ENCODE measurements at places on chromosomes 2 and 18.

- DNase-seq = no peak
Measured at GRCh38 chr2:222544661-222545060, 111.2 kb downstream of the FARSB start.

DNA sequence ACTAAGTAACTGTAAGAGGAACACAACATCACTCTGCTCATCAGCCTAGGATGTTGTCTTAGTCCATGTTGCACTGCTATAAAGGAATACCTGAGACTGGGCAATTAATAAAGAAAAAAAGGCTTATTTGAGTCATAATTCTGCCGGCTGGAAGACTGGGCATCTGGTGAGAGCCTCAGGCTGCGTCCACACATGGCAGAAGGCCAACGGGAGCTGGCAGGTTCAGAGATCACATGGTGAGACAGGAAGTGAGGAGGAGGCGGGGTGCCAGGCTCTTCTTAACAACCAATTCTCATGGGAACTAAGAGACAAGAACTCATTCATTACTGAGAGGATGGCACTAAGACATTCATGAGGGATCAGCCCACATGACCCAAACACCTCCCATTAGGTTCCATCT is 46.8 kb downstream of the EPG5 start:
- DNase-seq = no peak

DNA sequence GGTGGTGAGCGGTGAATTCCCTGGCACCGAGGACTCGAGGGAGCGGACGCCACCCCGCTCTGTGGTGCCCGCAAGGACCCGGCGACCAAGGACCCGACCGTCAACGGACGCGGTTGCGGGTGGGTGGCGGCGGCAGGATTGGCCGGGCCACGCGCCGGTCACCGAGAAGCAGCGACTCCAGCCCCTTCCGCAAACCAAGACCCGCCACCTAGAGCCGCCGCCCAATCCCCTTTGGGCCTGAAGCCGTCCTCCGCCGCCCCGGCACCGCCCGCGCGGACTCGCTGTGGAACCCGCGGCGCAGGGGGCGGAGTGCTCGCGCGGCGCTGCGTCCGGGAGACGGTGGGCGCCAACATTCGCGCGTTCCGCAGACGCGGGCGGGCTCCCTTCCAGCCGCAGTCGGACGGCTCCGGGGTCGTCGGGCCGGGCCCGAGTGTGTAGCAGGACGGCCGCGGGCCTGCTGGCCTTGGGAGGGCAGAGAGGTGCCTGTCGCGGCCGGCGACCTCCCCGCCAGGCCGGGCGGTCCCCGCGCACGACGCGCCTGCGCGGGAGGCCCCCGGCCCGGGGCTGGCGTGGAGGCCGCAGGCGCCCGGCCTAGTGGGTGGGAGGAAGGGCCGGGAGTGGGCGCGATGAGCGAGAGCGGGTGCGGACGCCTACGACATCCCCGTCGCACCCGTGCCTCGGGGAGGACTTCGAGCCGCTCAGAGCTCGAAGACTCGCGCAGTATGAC is at the start of the genes FAM228B and PFN4:
Gene FAM228B, plus strand, starts transcription at position 275 of the 727 bp plus-strand sequence. CDS start 893 bp downstream, outside the sequence.
Gene PFN4, minus strand, starts transcription at position 140 of the 727 bp plus-strand sequence. CDS start 799 bp downstream, outside the sequence.
- peak; percentile 52 for DNase-seq

DNA sequence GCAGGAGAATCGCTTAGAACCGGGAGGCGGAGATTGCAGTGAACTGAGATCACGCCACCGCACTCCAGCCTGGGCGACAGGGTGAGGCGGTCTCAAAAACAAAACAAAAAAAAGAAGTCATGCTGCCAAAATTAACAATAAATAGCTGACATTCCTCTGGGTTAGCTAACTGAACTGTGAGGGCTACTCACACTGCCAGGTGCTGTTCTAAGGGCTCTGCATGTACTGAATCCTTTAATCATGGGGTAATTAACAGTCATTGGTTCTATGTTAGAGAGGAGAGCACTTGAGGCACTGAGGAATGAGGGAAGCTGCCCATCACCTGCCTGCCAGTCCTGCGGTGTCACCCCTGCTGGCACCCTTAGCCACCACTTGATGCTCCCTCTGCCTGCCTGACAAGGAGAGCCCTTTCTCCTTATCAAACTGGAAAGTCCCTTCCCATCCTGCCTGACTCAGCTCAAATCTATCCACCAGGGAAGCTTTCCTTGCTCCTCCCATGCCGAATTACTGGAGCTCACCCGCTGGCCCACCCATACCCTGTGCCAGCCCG is 73.0 kb upstream of the RIOK3 start:
- DNase-seq = no peak

GRCh38 chr18:59502274-59503175 is 143.5 kb upstream of the LMAN1 start:
- DNase-seq = no peak

DNA sequence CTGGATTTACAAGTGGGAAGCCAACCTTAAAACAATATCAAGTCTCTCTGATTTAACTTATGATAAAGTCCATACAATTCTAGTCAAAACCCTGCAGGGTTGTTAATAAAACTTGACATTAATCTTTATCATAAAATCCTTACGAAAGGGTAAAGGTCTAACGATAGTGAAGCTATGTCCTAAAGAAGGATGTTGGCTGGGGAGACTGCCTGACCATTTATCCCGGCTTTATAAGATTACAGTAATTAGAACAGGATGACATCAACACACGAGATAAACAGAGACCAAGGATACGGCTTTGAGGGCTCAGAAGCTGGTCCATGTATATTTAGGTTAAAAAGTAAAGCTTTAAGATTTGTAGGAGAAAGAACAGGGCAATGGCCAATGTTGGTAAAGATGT is 189.0 kb upstream of the COPS8 start:
- no peak for DNase-seq

DNA sequence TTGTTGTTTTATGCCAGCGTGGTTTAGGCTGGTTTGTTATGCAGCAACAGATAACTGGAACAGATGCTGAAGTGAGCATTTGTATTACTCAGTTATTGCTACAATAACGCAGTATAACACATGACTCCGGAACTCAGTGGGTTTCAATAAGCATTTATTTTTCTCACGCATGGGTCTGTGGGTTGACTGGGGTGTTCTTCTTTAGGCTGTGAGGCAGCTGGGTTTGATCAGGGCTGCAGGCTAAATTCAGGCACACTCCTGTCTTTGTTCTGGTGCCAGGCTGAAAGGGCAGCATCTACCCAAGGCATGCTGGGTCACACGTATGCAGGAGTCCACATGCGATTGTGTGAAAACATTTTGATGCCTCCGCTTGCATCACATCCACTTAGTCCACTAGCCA is 3.8 kb upstream of the SLC1A4 start:
- DNase-seq = no peak

Data from stimulated activated CD4-positive, alpha-beta T cell treated with anti-CD3 and anti-CD28 coated beads, Interleukin-15, amount 100 ng/mL, for 48 hours (primary cell).